ENCODE measurements at places on chromosomes 7 and 10. TPM values are rescaled to one million over a fixed set of nuclear protein-coding genes. Genes with fewer than 3 reads are reported as not detected.

The UPK3BL1 gene
- total RNA-seq = 16.1 TPM

The ASIC3 gene
- total RNA-seq = 2.5 TPM

The ANLN gene
- 0.50 TPM for total RNA-seq

The EEPD1 gene
- total RNA-seq = 7.6 TPM

The CDC123 gene
- 22.1 TPM for total RNA-seq

The C10orf105 gene
- total RNA-seq = 0.45 TPM

The TAC1 gene
- not detected for total RNA-seq

The PRKAR2B gene
- 43.5 TPM for total RNA-seq

The TAS2R5 gene
- total RNA-seq = 4.9 TPM

The WNT16 gene
- total RNA-seq = 0.12 TPM

The CLRN3 gene
- total RNA-seq = not detected

The AMPH gene
- 4.6 TPM for total RNA-seq

DNA sequence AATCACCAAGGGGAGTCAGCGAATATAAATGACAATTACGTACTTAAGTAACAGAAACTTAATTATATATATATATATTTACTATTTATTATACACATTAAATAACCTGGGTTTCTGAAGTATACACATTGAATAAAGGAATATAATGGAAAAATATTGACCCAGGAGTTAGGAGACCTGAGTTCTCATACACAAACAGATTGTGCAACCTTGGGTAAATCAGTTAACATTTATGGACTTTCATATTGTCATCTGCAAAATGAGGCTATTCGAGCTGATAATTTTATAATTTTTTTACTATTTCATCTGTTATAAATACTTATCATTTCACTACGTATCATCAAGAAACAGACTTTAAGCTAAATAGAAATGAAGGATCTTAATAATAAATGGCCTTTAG lies 75.1 kb upstream of the SRRM3 start:
- no peak for DNase-seq

DNA sequence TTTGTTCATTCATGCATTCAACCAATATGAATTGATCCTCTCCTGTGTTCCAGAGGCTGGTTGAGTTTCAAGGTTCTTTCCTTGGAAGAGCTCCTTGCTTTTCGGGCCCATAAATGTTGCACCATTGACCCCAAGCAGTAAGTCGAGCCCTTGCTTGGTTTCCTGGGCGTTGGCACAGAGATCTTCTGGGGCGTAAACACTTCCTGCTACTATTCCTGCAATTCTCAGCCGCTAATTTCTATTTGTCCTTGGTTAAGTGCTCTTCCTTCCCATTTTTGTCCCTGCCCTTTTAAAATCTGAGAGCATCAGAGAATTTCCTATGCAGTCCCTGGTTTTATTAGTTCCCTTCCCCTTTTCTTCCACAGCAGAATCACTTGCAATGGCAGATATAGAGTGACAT lies 44.1 kb upstream of the ADRB1 start:
- DNase-seq = no peak

- no peak for DNase-seq
Observed at GRCh38 chr7:92797284-92797683, 39.1 kb downstream of the CDK6 start.

GRCh38 chr7:18538554-18539250 lies 43.2 kb downstream of the HDAC9 start:
- DNase-seq = no peak

DNA sequence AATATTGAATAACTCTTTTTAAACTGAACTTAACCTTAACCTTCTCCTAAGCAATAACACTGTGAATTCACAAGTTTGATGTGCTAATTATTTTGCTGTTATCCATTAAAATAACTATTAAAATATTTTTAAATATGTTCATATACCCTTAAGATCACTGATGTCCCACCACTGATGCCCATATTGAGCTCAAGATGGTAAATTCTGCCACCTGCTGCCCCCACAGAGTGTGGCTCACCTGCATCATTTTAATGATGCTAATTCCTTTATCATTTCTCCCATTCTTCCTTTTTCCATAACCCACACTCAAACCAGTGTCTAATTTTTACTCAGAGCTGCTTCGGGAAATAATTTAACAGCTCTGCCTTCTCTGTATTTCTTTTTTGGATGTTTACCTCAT lies 82.3 kb upstream of the ARID5B start:
- no peak for DNase-seq

DNA sequence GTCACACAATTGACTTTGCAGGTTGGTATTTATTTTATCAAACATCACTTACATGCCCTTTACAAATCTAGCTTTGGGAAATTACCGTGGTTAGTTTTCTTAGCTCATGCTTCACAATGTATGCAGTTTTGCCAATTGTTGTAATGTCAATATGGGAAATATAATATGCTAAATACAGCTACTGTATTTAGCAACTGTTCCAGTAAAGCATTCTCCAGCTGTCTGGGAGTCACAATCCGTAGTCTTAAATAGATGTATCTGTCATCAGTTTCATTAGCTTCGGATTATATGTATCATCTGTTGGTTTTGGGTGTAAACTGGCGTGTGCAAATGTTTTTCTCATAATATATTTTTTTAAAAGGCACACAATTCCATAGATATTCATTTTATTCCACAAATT lies 19.4 kb upstream of the AHR start:
- no peak for DNase-seq

DNA sequence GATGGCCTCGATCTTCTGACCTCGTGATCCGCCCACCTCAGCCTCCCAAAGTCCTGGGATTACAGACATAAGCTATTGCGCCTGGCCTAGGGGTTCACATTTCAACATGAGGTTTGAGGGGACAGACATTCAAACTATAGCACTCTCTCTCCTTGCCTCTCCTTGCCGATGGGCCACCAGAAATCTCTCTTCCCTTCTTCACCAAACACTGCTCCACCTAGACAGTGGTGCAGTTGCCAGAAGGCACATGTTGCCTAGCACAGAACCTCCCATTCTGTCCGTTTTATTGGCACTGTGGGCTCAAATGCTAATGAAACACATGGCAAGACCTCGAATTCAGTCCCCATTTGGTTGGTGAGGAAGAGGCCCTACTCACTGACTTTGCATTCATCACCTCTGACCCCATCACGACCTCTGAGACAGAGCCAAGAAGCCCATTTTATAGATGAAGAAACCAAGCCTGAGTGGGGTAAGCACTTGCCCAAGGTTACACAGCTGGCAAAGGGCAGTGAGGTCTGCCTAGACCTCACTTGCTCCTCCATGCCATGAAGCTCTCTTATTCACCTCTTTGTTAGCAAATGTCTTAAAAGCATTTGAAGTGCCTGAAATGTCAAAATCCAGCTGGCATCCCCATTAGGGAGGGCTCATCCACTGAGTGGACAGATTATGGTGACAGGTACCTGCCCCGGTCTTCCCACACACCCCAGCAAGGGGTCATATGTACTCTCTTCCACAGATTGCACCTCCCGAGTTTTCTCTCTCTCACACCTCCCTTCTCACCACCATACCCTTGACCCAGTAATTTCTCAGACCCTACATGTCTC lies 34.0 kb downstream of the GPRIN2 start:
- DNase-seq = no peak

DNA sequence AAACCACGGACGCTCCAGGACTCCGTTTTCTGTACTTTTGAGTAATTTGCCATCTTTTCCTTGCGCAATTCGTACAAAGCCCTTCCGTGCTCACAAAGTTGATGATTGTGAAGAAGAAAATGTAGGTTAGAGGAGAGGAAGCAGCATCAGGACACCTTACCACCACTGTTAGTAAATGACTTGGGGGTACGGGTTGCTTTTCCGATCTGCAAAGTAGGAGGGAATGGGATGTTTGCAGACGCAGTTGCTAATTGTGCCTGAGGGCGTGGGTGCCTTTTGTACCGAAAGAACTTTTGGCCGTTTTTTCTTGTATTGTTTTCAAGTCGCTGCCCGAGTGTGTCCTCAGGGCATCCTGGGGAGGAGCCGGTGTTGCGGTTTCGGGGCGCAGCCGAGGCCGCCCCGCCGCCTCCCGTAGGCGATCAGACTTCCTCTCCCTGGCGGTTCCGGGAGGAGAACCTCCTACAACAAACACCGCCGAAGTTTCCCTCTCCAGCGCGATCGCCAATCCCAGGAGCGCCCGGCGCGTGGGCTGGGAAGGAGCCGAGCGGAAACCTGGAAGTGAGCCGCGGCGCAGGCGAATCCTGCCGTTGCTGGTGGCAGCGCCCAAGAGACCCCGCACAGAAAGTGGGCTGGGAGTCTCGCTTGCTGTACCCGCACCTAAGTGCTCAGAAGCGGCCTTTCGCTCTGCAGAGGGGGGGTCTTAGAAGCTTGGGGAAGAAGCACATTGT lies 1.0 kb downstream of the PRR15 start:
- peak; percentile 74 for DNase-seq

GRCh38 chr10:132551808-132552130 lies 14.2 kb downstream of the INPP5A start:
- DNase-seq = no peak

- DNase-seq = no peak
Observed at GRCh38 chr10:119360181-119360921, 153.0 kb downstream of the GRK5 start.

DNA sequence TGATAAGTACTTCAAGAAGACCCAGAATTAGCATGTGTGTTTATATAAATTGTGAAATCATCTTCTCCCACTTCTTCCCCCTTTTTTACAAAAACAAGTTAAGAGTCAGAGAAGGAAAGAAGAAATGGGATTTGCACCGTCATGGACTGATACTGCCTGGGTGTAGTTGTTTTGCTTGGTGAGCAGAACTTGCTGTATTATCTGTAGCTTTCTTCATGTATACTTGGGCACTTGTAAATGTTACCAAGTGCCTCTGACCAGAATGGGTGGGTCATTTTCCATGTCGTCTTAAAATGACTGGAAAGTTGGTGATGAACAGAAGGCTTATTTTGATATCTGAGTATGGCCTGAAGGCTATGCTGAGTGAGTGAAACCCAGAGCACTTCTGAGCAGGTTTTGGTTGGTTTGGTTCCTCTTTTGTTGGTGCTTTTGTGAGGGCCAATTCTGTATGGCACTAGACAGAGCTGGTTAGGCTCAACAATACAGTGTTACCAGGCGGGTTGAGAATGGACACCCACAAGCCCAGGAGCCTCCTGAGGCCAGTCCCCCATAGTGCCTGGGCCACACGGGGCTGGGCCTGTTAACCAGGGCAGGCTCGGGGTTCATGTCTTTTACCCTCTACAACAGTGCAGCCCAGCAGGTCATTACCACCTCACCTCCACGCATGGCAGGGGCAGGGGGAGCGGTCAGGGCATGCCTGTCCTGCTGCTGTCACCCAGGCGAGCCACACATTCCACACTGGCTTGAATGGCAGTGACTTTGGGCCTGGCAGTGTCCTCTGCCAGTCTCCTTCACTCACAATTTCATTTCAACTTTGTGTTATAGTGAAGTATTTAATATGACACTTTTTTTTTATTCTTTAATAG lies 115.1 kb downstream of the CCNY start:
- no peak for DNase-seq

- no peak for DNase-seq
Observed at GRCh38 chr7:148772297-148773089, 73.8 kb downstream of the CUL1 start.

GRCh38 chr10:72564596-72564995 lies 61.3 kb downstream of the MICU1 start:
- no peak for DNase-seq

GRCh38 chr10:126137562-126138221 lies 241.3 kb downstream of the FANK1 start:
- no peak for DNase-seq

- peak; percentile 90 for DNase-seq
Observed at GRCh38 chr10:132395704-132396493, 1.1 kb upstream of the PWWP2B start.

- no peak for DNase-seq
Observed at GRCh38 chr7:50303335-50304128, 984 bp upstream of the IKZF1 start.

DNA sequence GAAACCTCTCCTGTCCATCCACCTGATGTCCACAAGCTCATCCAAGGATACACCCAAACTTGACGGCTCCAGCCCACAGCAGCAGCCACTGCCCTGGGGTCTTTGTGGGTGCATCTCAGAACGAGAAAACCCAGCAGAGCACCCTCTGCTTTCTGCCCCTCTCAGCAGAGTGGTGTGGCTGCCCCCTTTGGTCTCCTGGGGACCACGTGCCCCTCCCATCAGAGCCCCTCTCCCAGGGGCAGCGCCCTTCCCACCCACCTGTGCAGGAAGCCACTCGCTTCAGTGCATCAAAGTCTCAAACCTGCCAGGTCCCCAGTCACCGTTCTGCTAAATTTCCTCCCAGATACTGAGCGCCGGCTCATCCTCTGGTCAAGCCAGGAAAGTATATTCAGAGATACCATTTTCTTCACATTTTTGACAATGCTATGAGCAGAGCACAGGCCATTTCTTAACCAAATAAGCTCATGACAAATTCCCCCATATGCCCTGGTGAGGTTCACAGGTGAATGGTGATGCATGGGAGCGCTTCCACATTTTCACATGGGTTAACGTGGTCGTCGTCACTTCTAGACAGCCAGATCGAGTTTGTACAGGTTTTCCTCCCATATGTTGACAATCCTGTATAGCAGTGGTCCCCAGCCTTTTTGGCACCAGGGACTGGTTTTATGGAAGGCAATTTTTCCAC lies 32.4 kb downstream of the CAMK2B start:
- peak; percentile 16 for DNase-seq

GRCh38 chr7:54581511-54581910 lies 39.3 kb downstream of the VSTM2A start:
- no peak for DNase-seq

DNA sequence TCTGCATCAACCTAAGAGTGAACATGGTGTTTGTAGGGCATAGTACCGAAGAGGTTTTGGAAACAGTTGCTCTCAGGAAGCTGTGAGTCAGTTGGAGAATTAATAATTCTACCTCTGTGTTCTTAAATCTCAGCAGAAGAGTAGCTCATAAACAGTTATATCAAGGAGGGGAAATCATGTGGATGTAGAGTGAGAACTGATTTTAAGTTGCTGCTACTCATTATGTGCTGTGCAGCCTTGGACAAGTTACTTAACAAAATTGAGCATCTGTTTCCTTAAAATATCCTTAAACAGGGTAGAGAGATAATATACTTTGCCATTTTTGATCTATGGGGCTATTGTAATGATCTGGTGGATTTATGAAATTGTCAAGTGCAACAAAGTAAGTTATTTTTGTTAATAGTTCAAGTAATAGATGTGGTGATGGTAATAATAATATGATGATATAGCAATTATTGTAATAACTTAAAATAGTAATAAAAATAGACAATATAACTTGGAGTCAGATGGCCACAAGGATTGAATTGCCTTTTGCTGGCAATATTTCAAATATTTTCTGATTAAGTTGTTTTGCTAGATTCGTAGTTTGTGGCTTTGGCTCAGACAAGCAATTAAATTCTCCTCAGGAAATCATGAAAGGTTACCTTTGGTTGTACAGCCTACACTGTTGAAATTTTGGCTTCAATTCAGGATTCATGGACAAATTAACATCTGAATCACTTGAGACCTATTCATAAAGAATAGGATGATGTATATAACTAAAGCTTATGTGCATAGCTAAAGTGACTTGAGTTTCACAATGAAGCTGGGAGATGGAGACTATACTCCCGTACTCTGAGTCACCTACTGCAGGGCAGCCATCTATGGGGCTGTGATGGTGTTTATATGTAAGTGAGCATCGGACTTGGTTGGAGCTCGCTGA lies 228.5 kb downstream of the CDK14 start:
- no peak for DNase-seq

Measured in ovary (tissue), 10 donors.